ENCODE measurements at places on chromosomes 5 and 9.
A peak's percentile ranks its signal among the peaks of the same experiment; 100 is the strongest.

DNA sequence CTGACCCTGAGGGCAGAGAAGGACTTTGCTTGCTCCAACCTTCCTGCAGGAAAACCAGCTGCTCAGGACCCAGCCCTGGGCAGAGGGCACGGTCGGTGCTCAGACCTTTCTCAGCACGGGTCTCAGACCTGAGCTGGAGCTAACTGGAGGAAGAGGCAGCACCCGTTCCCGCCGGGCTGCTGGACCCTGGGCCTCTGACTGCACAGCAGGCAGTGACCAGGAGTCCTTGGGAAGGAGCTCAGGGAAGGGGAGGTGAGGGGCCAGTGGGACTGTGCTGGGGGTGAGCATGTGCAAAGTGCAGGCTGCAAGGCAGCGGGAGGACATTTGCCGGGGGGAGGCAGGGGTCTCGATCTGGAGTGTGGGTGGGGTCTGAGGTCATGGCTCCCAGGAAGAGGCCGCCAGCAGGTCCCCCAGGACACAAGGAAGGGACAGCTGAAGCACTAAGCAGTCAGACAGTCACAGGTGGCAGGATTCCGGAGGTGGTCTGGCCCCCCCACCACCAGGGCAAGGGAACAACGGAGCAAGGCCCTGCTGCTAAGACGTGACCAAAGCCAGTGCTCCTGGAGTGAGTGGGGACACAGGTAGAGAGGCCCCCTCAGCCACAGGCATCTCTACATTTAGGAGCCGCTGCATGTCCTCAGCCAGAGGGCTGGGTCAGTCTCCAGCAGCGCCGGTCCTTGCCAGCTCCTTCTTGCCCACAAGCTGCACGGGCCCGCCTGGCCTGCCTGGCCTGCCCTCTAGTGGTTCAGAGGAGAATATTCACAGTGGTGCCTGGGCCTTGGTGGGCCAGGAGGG lies 4.8 kb upstream of the DPM2 start:
- DNase-seq, result peak; percentile 80

DNA sequence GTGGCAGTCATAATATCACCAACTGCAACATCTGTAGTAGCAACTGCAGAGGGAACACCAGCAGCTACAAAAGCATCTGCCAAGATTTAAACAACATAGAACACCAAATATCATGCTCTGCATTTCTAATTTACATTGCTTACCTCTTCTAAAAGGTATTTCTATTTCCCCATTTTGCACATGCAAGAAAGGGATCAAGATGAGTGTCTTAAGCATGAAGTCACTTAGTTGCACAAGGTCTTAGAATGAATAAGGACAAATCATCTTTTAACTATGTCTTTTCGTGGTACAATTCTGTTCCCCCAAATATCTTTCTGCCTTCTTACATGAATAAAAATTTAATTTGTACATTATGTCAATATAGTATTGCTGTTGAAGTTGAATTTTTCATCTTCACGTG lies 1746.4 kb downstream of the EFNA5 start:
- no peak for DNase-seq

GRCh38 chr5:10856683-10857337 lies 95.8 kb upstream of the DAP start:
- peak; percentile 77 for DNase-seq

- peak; percentile 45 for DNase-seq
Measured at GRCh38 chr5:178785999-178786398, 55.5 kb upstream of the ZNF354A start.

DNA sequence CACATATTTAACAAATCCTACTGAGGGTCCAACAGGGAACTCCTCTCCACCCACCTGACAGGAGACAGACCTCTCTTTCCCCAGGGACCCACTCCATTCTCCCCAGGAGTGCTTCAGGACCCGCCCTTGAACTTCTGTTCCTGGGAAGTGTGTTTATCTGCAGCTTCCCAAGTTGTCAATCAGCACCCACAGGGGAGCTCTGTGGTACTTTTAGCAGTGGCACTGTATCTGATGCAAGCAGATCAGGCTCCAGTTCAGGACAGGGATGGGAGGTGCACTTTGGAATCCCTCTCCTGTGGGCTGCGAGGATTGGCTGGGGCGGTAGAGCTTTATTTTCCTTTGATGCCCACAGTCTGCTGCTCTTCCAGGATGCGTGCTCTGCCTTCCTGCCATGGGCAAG lies 8.7 kb downstream of the GALNT10 start:
- no peak for DNase-seq
